ENCODE measurements at places on chromosomes 16 and 17.

- DNase-seq = no peak
Measured at GRCh38 chr16:78072275-78072674, 27.2 kb upstream of the WWOX start.

DNA sequence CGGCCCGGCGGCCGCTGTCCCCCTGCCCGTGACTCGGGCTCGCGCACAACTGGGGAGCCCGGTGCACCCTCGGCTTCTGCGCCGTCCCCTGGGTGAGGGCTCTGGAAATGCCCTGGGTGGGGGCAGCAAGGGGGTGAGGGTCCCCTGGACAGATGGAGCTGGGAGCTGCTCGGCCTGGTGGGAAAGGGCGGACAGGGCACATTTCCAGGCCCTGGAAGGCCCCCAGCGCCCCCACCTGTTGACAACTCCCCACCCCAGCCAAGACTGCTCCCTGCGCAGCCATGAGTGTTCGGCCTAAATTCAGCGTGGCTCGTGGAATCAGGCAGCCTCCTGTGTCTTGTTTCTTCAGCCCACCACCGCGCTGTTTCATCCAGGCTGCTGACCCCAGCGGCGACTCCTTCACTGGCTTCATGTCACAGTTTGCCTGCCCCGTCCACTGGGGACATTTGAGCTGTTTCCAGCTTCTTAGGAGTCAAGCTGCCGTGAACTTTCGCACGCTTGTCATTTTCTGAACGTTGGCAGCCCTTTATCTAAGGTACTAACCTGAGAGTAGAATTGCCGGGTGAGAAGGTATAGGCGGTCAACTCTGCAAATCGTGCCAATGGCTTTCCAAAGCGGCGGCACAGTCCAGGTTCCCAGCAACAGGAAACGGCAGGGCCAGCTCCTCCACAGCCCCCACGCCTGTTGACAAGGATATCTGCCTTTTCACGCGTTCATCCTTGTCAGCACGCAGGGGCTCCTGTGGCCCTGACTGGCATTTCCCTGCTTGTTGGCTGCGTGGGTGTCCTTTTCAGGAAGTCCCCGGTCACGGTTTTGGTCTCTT is 895 bp downstream of the UTS2R start:
- no peak for DNase-seq

GRCh38 chr17:20121359-20122253 is 112.4 kb downstream of the SPECC1 start:
- peak; percentile 31 for DNase-seq

GRCh38 chr16:69397821-69398521 is 12.2 kb upstream of the TERF2 start:
- DNase-seq = peak; percentile 22

- DNase-seq = peak; percentile 16
Measured at GRCh38 chr16:88534638-88535190, 35.5 kb upstream of the ZC3H18 start.

DNA sequence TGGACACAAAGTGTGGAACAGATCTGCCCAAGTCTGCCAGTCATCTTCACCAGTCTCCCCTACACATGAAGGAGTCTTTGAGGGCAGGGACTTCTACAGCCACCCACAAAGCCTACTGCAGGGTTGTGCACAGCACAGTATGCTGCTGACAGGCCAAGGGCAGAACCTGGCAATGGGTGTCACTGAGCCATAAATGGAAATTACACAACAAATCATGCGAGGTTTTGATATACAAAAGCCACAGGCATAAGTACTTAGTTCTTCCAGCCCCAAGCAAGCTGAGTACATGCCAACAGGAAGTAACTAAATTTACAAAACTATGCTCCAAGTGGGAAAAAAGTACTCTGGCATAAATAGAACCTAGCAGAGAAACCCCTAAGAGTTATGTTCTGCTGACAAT is 7.8 kb upstream of the PSMC3IP start:
- no peak for DNase-seq

DNA sequence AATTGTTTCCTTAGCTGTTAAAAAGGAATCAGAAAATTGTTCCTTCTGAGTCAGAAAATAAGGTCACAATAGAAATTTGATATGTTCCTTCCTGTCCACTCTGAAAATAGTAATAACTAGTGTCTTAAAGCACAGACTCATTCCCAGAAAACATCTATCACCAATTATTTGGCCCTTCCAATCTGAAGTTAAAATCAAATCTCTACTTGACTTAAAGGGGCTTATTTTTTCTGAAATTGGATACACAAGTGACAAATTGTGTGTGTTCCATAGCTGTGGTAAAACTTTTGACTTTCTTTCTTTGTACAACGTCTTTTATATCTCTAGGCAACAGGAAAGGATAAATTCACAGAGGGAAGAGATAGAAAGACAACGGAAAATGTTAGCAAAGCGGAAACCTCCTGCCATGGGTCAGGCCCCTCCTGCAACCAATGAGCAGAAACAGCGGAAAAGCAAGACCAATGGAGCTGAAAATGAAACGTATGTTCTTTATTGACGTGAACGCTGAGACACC is 54.5 kb upstream of the MRC2 start:
- DNase-seq = no peak

GRCh38 chr17:68382582-68383085 is 74.7 kb downstream of the WIPI1 start:
- DNase-seq = no peak

DNA sequence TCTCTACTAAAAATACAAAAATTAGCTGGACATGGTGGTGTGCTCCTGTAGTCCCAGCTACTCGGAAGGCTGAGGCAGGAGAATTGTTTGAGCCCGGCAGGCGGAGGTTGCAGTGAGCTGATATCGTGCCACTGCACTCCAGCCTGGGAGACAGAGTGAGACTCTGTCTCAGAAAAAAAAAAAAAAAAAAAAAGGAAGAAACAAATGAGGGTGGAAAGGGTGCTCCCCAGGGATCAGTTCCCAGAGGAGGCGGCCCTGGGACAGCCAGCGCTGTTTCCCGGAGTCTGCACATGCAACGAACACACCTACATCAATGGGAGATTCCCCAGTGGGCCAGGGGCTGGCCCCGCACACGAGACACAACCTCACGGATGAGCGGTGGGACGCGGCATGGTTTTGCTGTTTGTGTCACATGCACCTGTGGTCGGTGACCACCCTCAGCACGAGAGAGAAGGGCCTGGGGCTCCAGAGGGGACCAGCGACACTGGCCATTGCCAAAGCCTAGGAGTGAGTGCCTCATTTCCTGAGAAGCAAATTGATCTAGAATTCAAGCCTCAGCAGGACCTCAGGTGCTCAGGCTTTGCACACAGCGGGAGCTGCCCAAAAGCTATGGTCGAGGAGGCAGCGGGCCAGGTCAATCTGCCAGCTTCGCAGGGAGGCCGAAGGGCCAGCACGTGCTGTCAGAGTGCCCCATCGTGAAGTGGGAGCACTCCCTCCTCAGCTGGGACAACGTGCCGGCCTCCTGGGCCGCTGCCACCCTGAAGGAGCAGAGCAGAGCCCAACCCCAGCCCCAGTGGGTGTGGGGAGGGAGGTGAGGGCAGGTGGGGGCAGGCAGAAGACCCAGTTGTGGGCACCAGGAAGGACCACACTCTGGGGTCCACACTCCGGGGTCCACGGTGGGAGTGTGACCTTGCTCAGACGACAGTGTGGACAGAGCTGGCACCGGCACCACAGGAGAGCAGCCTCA is 13.8 kb upstream of the WDR45B start:
- DNase-seq = no peak

- no peak for DNase-seq
Measured at GRCh38 chr17:59024916-59025315, 81.8 kb downstream of the TRIM37 start.

DNA sequence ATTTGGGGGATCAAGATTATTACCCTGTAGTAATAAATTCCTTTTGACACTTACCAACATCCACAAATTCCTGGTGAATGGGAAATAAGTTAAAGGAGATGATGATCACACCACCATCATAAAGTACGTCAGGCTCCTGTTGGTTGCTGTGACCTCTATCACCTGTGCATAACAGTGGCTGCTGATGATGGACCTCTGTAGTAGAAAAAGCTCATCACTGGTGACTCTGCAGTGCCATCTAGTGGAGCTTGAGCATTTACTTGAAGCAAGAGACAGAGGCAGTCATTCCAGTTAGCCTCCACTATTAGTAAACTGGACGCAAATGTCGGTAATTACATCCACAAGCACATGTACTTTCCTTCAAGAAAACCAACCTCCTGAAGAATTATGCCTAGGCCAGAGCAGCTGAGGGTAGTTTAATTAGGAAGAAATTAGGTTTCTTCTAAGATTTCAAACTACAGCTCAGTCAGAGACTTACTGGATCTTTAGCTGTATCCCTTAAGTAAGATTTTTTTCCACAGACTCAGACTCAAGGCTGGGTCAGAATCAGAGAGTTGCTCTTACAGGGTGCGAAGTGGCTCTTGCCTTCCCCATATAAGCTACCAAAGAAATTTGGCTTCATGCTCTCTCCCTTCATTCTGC is 39.3 kb downstream of the CYB561 start:
- peak; percentile 74 for DNase-seq

GRCh38 chr16:56860226-56861020 is 4.6 kb upstream of the SLC12A3 start:
- DNase-seq = no peak

GRCh38 chr17:74599023-74599399 is 6.9 kb upstream of the CD300LD start:
- DNase-seq = no peak

DNA sequence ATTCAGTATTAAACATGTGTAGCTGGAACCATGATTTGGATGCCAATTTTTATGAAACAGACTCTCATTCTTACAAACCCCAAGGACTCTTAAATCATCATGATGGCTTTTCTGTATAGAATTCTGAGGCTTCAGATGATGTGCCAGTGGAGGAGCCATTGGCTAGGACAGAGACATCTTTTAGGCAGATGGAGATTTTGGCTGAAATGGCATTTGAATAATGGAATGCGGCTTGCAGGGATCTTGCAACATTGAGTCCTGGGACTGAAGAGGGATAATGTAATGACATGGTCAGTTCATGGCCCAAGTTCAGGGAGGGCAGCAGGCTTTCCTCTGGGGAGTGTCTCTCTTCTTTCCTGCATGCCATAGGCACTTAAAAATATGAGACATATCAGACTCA is 172.4 kb downstream of the ABCA8 start:
- no peak for DNase-seq

- no peak for DNase-seq
Measured at GRCh38 chr16:88725609-88726407, 19.5 kb downstream of the CTU2 start.

DNA sequence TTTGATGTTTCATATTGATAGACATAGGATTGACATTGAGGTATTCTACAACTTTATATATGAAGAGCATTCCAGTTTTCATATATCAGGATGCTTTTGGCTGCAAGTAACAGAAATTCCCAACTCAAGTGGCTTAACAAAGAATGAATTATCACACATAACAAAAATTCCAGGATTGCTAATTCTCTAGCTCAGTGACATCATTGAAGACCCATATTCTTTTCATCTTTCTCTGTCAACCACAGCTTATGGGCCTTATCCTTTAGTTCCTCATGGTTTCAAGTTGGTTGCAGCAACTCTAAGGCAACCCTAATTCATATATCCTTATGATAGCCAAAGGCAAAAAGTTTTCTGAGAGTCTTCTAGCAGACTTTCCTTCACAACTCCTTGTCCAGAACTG is 91.5 kb upstream of the HAS3 start:
- DNase-seq = no peak

DNA sequence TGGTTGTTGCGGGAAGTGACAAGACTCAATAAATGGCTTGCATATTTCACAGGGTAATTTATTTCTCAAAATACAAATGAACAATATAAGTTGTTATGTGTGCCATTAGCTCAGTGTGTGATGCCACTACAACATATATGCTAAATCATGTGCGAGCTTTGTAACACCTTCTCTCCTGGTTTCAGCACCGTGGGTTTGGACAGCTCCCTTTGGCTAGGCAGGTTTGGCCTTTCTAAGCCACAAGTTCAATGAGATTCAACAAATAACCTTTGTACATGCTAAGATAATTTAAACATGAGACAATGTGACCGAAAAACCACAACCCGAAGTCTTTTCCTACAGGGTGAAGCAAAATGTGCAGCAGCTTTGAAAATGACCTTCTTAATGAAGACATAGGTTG is 563.9 kb downstream of the TMEM114 start:
- DNase-seq = no peak

- no peak for DNase-seq
Measured at GRCh38 chr17:80913928-80914821, 77.5 kb upstream of the CHMP6 start.

GRCh38 chr16:68768771-68769170 is 31.7 kb downstream of the CDH1 start:
- DNase-seq = no peak

DNA sequence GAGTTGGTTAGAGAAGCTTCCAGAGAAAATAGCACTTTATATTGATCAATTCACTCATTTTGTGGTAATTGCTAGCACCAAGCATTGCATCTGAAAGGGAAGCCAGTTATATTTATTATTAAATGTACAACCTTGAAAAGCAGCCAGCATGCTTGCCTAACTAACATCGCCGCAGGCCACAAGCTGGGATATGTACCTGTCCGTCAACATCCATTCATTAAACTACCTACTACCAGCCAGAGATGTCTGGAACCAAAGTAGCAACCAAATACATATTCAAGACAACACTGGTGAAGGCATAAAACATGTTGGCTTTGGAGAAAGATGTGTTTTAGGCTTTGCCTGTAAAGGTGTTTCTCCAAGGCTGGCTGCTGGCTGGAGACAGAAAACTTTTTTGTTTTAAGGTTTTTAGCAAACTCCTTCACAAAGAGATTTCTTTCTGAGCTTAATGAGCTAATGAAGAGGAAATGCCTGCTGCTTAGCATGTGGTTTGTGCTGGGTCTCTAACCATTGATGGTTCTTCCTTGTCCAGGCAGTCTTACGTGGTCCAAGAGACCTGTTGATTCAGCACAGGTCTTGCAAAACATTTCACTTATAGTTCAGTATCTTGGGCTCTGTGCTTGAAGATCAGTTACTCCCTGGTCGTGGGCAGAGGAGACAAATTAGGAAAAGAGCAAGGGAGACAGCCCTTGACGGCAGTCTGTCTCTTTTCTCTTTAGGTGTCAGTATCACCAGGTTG is 3.1 kb downstream of the ITPRIPL2 start:
- DNase-seq = no peak

- DNase-seq = peak; percentile 53
Measured at GRCh38 chr17:30104575-30105339, 11.9 kb upstream of the NSRP1 start.

- DNase-seq = peak; percentile 77
Measured at GRCh38 chr17:70110443-70110880, 35.4 kb downstream of the KCNJ16 start.

Measured in RCC 7860 (cell line).